NCI-H1092 treated with DMSO at 0.1 percent for 48 hours (cell line): ENCODE measurements at places on chromosomes 3 and 15.
A peak's percentile ranks its signal among the peaks of the same experiment; 100 is the strongest.

- peak; percentile 47 for DNase-seq
These were observed 1.3 kb upstream of the MEF2A start for GRCh38 chr15:99564221-99565048.

DNA sequence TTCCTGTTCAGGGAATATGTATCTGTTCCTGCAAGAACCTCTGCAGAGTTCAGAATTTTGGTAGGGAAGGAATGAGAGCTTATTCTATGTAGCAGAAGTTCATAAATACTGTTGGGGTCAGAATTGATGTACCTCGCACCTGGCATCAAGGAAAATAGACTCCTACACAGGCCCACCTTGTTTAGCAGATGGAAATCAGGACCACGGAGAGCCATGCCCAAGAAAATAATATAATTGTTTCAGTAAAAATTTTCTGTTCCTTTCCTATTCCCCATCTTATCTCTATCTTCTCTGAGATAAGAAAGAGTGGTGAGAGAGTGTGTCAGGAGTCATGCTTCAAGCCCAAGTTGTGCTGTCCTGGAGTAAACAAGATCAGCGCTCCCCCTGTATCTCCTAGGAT, 404.7 kb upstream of the UBE2E2 start:
- DNase-seq = no peak

DNA sequence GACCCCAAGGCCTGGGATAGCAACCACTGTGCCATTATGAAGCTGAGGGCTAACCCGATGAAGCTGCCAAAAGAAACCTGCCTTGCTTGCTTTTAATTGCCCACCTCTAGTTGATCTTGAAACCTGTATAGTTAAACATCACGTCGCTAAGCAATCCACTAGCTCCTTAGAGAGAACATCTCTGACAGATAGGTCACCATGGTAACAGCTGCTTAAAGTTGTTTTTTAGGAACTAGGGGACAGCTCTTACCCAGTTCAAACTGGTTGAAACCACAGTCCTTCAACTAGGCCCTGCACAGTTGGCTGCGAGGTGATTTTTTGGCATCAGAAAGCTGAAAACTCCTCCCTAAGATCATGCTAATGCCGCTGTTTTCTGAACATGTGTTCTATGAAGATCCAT, 135.7 kb downstream of the EBLN2 start:
- no peak for DNase-seq

GRCh38 chr3:79286882-79287281, 480.9 kb downstream of the ROBO1 start:
- no peak for DNase-seq

- DNase-seq = no peak
These were observed 44.4 kb downstream of the EPHB1 start for GRCh38 chr3:134839422-134839821.
